Lung (tissue), 17 donors: ENCODE measurements at places on chromosomes 11 and 22.
A peak's percentile ranks its signal among the peaks of the same experiment; 100 is the strongest.

- DNase-seq = no peak
- H3K27me3 ChIP-seq = no peaks in the 10 kb centered on the region
- no peak overlapping the region for H3K4me3 ChIP-seq
- H3K4me1 ChIP-seq = no peaks in the 10 kb centered on the region
Measured at GRCh38 chr11:46020084-46020599, 97.7 kb downstream of the LARGE2 start.

GRCh38 chr11:8325591-8326304 lies 62.1 kb upstream of the LMO1 start:
- no peak overlapping the region for H3K27ac ChIP-seq
- no peaks in the 10 kb centered on the region for H3K27me3 ChIP-seq
- H3K4me1 ChIP-seq = no peaks in the 10 kb centered on the region
- no peak overlapping the region for H3K4me3 ChIP-seq

GRCh38 chr22:29306835-29307595 lies 565 bp downstream of the GAS2L1 start:
- H3K4me3 ChIP-seq = peak overlapping the region; percentile 76
- DNase-seq = peak; percentile 85
- H3K27ac ChIP-seq = peak overlapping the region; percentile 62
- peaks cover 4% of the 10 kb centered on the region for H3K4me1 ChIP-seq
- H3K36me3 ChIP-seq = no peaks in the 10 kb centered on the region
- H3K27me3 ChIP-seq = no peaks in the 10 kb centered on the region

DNA sequence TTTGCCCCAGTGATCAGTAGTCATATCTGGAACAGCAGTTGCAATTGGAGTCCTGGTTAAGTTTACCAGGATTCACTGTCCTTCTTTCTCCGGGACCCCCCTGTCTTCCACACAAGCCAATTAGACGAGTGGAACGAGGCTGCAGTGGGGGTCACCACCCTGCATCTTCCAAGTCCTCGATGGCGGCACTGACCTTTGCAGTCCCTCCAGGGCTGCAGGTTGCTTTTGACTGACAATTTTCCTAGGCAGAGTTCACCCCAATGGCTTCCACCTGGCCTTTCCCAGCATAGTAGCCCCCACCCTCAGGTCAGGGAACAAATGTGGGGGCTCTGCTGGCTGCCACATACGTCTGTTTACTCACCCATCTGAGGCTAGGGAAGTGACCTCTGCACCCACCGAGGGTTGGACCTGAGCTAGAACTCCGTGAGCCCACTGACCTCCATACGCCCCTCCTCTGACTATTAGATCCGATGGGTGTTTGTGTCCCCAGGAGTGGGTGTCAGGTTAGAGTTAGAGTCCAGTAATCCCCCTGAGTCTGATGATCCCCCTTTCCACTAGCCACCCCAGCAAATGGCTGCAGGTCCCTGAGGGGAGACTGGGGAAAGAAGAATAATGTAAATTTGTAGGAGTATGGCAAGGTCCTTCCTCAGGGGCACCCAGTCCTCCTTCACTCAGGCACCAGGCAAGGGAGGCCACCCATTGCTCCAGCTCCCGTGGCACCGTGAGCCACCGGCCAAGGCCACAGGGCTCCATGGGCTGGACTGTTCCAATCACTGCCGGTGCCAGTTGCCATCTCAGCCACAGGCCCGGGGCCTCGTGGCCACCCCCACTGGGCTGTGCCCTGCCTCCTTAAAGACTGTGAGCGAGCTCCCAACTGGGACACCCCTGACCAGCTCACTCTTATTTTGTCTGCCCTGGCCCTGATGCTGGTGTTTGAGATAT lies 5.5 kb downstream of the C11orf21 start:
- no peaks in the 10 kb centered on the region for H3K4me1 ChIP-seq
- no peak overlapping the region for H3K4me3 ChIP-seq
- H3K27ac ChIP-seq = no peak overlapping the region
- no peaks in the 10 kb centered on the region for H3K36me3 ChIP-seq
- DNase-seq = peak; percentile 3

DNA sequence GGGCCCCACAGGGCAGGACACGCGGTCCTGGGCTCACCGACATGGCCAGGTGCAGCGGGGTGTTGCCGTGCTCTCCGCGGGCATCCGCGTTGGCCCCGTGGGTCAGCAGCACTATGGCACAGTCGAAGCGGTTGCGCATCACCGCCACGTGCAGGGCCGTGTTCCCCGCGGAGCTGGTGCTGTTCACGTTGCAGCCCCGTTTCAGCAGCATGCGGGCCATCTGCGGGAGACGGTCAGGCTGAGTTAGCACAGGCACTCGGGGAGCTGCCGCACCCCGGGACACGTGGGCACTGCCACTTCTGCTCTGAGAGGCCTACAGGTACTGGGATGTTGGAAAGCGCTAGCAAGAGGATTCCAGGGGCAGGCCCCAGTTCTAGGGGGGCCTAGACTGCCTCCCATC lies 22.3 kb upstream of the BAIAP2L2 start:
- no peaks in the 10 kb centered on the region for H3K27me3 ChIP-seq
- H3K4me3 ChIP-seq = no peak overlapping the region
- no peak for DNase-seq
- H3K36me3 ChIP-seq = no peaks in the 10 kb centered on the region

DNA sequence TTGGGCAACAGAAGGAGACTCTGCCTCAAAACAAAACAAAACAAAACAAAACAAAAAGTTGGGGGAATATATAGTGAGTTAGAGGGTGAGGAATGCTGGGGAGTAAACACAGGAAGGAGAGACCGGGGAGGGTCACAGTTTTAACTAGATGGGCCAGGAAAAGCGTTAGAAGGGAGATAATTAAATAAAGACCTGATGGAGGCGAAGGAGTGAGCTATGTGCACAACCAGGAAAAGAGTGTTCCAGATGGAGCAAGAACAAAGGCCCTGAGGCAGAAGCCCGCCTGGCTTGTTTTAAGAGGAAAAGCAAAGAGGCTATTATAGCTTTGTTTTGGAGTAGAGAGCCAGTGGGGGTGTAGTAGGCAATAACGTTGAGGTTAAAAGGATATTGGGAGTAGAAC lies 4.8 kb upstream of the PLA2G6 start:
- H3K4me1 ChIP-seq = peaks cover 7% of the 10 kb centered on the region
- no peak overlapping the region for H3K4me3 ChIP-seq

DNA sequence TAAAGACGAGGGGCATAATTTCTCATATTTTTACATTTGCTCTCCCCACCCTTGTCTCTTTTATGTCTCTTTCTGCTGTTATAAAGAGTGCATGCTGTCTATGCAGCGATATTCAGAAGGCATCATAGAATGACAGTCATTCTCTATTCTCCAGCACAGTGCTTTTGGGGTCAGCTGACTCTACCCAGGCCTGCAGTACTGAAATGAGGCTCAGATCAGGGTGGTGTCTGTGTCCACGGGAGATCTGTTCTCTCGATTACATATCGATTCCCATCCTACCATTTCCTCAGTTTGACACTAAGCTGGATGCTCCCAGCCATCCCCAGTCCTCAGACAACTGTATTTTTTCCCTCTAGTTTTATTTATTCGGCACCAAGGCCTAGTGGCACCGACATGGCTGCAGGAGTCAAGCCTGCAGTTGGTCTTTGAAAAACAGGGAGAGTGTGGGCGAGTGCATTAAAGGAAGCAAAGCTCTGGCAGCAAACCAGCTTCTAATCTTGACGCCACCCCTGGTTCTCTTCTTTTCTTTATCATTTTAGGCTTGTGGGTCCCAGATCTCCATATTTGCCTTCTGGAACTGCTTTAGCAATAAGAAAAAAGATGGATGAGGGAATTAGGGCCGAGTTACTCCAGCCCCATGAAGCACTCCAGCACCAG lies 71.6 kb upstream of the PICALM start:
- no peak overlapping the region for H3K4me3 ChIP-seq
- no peaks in the 10 kb centered on the region for H3K27me3 ChIP-seq
- DNase-seq = no peak
- no peaks in the 10 kb centered on the region for H3K36me3 ChIP-seq
- H3K27ac ChIP-seq = peak overlapping the region; percentile 30
- no peaks in the 10 kb centered on the region for H3K4me1 ChIP-seq

DNA sequence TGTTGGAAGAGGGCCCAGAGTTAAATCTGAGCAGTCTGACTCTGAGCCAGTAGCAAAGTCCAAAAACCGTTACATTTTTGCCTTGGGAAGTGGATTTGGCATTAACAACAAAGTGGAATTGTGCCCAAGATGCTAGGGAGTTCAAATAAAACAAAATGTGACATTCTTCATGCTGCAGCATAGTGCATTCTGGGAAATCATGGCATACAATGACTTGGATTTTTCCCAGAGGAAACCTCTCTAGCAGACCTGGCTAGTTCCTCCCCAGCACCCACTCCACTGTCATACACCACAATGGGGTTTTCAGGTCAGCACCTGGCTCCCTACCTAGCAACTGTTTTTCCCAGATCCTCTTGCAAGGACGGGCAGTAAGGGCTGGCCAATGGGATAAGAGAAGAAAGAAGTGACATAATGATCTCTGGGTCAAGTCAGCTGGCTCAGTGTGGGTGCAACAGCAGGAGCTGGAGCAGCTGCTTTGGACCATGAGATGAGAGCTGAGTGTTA lies 24.8 kb upstream of the CYB5R3 start:
- H3K4me3 ChIP-seq = no peak overlapping the region
- no peaks in the 10 kb centered on the region for H3K27me3 ChIP-seq
- no peaks in the 10 kb centered on the region for H3K36me3 ChIP-seq
- H3K4me1 ChIP-seq = peaks cover 11% of the 10 kb centered on the region
- no peak overlapping the region for H3K27ac ChIP-seq
